ENCODE measurements at places on chromosomes 16 and 17.

DNA sequence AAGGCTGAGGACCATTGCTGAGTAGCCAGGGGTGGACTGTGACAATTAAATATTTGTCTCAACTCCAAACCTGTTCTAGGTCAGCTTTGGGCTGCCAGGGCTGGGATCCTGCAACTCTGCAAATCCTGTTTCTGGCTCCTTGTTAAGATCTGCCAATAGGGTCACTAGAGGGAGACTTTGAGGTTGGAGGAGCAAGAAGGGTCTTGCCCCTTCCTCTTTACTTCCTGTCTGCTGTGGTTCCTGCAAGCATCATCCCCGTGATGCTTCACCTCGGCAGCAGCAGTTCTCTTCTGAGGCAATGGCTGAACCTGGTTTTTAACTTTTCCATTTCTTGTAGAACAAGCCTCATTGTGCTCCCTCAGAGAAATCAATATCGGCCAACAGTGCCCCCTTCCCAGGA is 124.6 kb downstream of the IRX5 start:
- no peak for DNase-seq

DNA sequence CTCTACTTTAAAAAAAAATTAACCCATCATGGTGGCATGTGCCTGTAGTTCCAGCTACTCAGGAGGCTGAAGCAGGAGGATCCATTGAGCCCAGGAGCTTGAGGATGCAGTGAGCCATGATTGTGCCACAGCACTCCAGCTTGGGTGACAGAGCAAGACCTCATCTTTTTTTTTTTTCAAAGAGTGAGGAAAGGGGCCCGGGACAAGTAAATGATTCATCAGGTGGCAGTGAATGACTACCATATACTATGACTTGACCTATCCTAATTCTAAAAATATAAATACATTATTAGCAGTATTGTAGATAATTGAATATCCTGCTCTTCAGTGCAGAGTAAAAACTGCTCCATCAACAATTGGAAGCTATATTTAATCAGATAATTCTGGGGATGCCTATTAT is 55.3 kb downstream of the CLUH start:
- no peak for DNase-seq

GRCh38 chr16:31135535-31136286 is at the start of gene PRSS8:
TSS of gene PRSS8 (minus strand) at chr16:31135727. CDS start at chr16:31135498, 229 bp downstream.
- DNase-seq, result no peak

DNA sequence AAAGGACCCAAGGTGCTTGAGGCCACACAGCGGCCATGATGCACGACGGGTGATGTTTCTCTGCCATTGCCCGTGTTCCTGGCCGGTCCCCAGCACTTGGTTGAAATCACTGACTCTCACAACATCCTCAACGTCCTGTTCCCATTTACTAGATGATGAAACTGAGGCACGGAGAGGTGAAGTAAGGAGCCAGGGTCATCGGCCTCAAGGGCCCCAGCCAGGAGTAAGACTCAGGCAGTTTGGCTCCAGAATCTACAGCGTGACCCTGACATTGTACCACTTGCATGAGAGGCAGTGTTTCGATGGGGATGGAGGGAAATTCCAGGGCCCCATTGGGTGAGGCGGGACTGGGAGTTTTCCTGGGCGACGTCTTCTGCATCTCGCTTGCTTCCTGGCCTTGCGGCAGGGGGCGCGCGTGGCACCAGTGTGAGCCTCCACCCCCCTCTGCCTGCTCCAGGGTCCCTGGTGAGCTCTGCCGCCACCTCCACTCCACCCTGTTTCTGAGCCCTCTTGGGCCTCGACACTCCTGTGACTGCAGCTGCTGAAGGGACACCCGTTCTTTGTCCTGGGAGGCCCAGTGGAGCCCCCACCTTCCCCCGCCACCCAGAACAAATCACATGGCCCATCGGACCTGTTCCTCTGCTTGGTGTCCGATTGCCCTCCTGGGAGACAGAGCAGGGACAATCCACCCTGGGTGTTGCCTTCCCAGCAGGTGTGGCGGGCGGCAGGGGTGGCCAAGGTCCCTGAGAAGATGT is 133.0 kb upstream of the GSE1 start:
- DNase-seq, result no peak

DNA sequence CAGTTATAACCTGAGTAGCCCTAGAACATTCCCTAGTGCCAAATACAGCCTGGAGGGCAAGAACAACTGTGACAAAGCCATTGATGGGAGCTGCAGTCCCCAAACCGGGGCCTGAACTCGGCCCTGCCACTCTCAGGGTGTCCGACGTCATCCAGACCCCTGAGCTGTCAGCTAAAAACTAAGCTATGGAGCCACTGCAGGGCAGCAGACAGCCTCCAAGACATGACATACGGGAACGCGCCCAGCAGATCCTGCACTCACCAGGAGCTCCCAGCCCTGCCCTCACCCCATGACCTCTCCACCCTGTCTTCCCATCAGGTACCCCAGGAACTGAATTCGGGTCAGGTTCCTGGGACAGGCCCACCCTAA is 28.4 kb downstream of the KDM8 start:
- DNase-seq, result no peak

DNA sequence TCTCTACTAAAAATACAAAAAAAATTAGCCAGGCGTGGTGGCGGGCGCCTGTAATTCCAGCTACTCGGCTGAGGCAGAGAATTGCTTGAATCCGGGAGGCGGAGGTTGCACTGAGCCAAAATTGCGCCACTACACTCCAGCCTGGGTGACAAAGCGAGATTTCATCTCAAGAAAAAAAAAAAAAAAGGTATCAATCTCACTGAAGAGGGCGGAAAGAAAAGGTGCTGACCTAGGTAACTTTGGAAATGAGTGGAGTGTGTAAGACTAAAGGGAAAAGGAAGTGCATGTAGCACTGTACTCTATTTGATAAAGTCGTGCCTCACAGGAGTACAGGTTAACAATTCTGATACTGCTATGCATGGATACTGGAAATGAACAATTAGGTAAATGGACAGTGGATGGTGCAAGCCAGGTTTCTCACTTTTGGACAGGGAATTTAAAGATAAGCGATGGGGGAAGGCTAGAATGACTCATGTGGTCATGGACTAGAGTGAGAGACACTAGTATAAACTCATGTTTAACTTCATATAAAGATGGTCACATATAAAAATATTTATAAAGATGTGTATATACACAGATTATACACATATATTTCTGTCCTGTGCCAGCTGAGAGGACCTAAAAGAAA is 142.9 kb downstream of the CDK5R1 start:
- DNase-seq, result no peak

DNA sequence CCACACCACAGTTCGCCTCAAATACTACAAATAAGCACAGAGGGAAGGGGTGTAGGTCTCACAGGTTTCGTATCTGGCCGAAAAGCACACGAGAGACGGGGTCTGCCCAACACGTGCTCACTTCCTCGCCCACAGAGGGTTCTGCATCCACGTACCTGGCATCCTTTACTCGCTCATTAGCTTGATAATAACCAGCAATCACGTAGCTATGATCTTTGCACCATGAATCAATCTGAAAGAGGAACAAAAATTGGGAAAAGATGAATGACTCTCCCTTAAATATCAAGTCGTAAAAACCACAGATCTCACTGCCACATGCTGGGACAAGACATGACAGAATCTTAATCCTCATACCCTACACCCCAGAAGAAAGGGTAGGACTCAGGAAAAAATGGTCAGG is 10.5 kb downstream of the EMC8 start:
- no peak for DNase-seq

DNA sequence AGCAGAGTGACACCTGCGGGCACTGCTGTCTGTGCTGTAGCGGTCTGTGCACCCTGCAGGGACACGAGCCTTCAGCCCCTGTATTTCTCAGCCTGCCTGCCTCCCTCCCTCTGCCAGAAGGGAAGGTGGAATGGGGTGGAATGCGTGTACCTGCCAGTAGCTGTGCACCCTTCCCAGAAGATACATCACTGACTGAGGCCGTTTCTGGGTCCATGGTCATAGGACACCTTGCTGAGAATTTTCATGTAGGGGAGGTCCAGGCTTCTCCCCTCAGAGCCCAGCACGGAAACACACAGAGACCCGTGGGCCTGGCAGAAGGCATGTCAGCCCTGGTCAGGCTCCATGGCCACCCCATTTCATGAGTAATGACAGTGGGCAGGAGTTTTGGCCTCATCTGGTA is 16.5 kb downstream of the DBNDD1 start:
- DNase-seq, result no peak

DNA sequence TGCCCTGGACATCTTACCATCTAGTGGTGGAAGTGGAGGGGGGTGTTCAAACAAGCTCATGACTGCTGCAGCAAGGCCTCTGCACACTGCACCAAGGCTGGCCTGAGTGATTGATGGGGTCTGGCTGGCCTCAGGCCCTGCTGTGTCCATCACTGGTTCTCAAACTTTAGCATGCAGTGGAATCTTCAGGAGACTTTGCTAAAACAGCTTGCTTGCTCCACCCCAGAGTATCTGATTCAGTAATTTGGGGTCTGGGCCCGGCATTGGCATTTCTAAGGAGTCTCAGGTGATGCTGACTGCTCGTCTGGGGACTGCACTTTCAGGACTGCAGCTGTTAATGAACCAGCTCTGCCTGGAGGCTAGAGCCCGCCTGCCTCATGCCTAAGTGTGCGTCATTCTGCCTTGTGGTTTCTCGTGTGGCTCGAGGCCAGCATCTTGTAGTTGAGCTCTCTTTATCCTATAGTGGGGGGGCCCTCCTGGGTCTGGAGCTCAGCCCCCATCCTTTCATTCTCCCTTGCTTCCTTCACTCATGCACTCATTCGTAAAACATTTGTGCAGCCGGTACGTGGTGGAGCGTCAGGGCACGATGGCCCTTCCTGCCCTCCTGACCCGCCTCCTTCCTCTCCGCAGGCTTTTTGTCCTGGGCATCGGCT is 4.1 kb downstream of the MGAT5B start:
- DNase-seq, result no peak

GRCh38 chr17:8101721-8102120 is 14.2 kb upstream of the ALOX12B start:
- no peak for DNase-seq

GRCh38 chr17:39927929-39928857 is 661 bp downstream of the LRRC3C start:
- DNase-seq, result no peak

DNA sequence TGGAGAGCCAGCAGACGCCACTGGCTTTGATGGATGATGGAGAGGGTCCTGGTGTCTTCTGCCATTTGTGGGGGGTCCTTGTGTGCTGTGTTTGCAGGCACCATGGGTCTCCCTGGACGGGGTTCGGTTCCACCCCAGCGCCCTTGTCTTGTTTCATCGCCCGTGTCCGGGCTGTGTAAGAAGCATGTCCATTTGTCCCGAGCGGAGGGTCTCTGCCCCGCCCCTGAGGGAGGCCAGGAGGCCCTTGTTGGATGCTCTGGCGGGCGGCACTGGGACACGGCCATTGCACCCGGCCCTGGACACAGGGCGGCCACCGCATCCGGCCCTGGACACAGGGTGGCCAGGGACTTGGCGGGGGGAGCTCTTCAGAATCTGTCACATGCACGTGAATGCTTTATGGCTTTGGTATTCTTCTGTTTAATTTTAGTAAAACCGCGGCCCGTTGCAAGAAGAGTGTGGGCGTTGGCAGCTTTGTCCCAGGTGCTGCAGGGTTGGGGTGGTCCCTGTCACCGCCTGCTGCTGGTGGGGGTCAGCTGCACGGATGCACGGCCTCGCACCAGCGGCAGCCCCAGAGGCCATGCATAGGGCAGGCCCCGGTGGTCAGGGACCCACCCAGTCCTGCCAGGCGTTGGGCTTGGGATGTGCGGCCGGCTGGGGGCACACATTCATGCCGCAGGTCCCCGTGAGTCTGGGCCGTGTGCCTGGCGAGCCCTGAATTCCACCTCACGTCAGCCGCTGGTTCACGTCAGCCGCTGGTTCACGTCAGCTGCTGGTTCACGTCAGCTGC is 21.0 kb upstream of the ZNF750 start:
- no peak for DNase-seq

GRCh38 chr17:67542219-67543114 is 165.4 kb downstream of the PITPNC1 start:
- no peak for DNase-seq

GRCh38 chr17:48760411-48760810 is 31.9 kb upstream of the HOXB13 start:
- DNase-seq, result no peak

GRCh38 chr16:4241258-4241927 is 487 bp downstream of the SRL start:
- no peak for DNase-seq

DNA sequence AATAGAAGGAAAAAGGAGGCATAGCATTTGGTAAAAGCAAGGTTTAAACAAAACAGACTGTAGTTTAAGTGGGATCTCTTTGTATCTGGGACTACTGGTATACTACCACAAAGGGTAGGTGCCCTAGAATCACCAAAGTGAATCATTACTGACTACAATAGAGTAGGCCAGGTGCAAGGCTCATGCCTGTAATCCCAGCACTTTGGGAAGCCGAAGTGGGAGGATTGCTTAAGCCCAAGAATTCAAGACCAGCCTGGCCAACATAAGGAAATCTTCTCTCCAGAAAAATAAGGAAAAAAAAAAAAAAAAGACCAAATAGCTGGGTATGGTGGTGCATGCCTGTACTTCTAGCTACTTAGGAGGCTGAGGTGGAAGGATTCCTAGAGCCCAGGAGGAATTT is 60.8 kb upstream of the CORO6 start:
- DNase-seq, result no peak

GRCh38 chr16:19474617-19475016 is 47.3 kb downstream of the GDE1 start:
- no peak for DNase-seq

GRCh38 chr17:60141111-60142018 is 8.4 kb upstream of the CA4 start:
- no peak for DNase-seq

DNA sequence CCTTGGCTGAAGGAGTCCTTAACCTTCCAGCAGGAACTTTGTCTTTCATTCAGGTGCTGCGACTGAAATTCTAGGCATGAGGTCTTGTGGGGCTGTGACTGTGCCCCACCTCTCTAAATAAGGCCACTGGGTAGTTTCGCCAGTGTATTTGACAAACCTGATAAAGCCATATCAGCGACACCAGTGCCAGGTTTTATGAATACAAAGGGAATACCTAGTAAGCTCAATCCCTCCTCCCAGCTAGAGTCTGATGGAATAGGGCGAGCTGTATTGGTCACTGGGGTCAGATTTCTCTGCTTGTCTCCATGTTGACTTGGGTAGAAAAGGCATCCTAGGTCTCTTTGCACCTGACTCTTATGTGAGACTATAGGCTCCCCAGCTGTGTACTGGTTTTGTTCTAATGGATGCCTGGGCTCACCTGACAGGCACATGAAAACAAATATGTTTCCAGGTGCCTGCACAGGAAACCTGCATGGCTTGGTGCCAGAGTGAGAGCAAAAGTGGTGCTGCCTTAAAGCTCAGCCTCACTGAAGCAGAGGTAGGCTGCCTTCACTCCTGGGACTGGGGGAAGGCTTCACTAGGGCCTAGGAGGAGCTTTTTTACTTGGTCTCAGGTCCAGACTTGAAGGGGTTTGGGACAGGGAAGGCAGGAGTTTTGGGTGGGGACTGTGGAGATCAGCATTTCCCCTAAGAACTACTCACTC is 8.3 kb downstream of the SLC7A6 start:
- peak; percentile 51 for DNase-seq

- no peak for DNase-seq
Measured at GRCh38 chr17:7219812-7220592, at the start of the genes ACADVL and DLG4. TSS of gene ACADVL (plus strand) at chr17:7219938. CDS start at chr17:7219985, 47 bp downstream. TSS of gene DLG4 (minus strand) at chr17:7219836.

GRCh38 chr17:62750631-62751051 is 57.5 kb downstream of the MARCHF10 start:
- no peak for DNase-seq

- DNase-seq, result peak; percentile 27
Measured at GRCh38 chr17:80220054-80220735, at the start of the genes SGSH and SLC26A11. TSS of gene SGSH (minus strand) at chr17:80220333. CDS start at chr17:80220313, 20 bp downstream. TSS of gene SLC26A11 (plus strand) at chr17:80220427. CDS start at chr17:80221561, 1,134 bp downstream.
